Uterus (tissue), 4 donors: ENCODE measurements at places on chromosomes 1 and 21. TPM values are rescaled to one million over a fixed set of nuclear protein-coding genes. Genes with fewer than 3 reads are reported as not detected.

- DNase-seq: no peak
Measured at GRCh38 chr21:20968391-20968790, 29.8 kb upstream of the NCAM2 start.

- DNase-seq: no peak
Measured at GRCh38 chr1:23546897-23547584, 12.3 kb downstream of the ID3 start.

DNA sequence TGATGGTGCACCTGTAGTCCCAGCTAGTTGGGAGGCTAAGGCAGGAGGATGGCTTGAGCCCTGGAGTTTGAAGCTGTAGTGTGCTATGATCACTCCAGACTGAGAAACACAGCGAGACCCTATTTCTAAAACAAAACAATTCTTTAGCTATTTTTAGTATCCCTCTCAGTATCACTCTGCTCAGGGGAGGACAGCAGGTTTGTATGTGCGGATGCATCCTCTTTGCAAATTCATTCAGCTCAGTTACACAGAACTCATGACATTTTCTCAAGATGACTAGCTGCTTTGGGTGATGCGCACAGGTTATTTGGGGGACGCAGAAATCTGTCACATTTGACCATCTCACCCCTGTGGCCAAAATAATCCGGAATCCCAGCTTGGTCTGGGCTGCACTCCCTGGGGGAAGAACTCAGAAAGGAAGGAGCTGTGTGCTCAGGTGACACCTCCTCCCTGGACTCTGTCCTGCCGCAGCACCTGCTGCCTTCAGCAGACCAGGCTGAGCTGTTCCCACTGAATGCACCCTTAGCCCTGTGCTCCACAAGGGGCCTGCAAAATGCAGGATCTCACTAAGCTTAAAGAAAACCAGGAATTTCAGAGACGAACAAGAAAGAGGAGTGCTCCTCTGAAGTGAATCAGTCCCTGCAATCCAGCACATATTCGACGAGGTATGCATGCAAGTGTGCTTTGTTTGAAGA lies 89.5 kb upstream of the PGBD5 start:
- DNase-seq: no peak

GRCh38 chr1:224879162-224879803 lies 50.2 kb upstream of the DNAH14 start:
- no peak for DNase-seq

DNA sequence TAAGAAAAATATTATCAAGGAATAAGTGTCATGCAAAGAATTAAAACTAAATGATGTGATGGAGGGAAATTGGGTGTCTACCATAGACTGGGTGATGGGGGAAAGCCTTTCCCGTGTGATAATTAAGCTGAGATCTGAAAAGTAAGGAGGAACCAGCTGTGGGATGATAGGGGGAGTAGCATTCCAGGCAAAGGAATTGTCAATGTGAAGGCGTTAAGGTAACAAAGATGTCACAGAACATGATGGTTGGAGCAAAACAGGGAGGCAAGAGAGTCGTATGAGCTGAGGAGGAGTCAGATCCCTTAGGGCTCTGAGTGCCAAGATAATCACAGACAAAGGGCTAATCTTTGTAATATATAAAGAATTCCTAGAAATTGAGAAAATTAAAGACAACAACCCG lies 170.1 kb downstream of the CDC7 start:
- no peak for DNase-seq

- peak; percentile 42 for DNase-seq
Measured at GRCh38 chr1:234611847-234612351, 1.9 kb upstream of the IRF2BP2 start.

- DNase-seq: no peak
Measured at GRCh38 chr1:100455478-100456072, 82.4 kb upstream of the GPR88 start.

The ASPM gene
- 0.12 TPM for total RNA-seq

The FBLIM1 gene
- total RNA-seq: 96.9 TPM

The AKR7A3 gene
- not detected for total RNA-seq
